Stimulated activated CD4-positive, alpha-beta T cell treated with anti-CD3 and anti-CD28 coated beads, Interleukin-1b, Interleukin-23, amount 100 ng/mL, for 1 hour (primary cell): ENCODE measurements at places on chromosomes 2 and 18.

DNA sequence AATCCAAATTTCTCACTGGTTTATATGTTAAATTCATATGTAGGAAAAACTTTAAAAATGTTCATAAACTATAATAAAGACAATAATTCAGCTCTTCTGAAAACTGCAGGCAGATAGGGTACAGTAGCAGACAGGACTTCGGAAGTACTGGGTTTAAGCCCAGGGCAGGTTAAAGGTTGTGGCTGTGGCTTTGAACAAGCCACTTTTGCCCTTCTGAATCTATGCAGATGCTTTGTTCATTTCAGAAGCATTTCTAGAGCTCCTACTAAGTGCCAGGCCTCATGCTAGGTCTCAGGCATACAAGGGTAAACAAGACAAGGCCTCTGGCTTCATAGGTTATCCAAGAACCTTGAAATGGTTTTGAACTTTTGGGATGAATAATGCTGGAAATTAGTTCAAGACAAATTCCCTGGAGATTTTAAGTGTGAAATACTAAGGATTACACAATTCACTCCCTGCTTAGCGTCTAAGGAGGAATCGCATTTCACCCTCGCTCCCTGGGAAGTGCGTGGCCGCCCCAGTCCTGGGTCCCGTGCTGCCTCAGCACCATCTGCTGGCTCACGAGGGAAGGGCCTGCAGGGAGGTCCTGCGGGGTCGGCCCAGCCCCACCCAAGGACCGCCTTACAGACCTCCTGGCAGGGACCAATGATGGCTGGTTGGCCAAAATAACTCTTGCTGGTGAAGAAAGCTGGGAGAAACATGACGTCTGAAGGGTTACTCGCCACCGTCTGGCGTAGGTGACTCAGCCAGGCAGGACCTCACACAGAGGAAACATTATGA lies 67.7 kb upstream of the L3MBTL4 start:
- DNase-seq, result no peak

GRCh38 chr18:7322817-7323485 lies 92.1 kb downstream of the LRRC30 start:
- DNase-seq, result no peak

DNA sequence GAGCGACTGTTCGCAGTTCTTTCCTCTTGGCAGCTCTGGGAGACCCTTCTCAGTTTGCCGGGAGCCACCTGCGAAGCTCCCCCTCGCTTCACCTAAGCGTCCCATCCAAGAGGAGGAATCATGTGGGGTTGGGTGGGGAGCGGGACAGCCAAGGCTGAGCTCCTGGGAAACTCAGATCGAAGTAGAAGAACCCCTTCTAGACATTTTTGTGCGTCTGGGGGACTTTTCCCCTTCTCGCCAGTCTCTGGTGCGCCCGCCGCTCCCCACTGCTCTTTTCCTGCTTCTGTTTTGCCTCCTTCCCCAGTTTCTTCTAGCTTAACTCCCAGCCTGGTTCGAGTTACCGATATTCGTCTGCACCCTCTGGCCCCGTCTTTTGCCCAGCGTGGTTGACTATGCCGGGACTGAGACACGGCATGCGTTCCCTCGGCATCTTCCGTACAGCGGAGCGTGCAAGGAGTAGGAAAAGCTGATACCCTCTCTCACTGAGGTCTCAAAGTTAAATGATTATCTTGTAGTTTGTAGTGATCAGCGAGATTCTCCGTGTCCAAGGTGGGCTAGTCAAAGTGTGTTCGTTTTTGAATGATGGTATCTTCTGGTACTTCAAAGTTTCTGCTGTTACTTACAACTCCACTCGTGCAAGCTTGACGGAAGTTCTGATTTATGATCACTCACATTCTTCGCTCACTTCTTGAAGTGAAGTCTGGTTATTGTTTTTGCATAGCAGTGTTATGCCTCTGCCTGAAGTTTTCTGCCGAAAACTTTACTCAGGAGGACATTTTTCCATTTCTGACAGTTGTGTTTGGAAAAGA lies 664 bp downstream of the CAMKMT start:
- DNase-seq, result no peak

DNA sequence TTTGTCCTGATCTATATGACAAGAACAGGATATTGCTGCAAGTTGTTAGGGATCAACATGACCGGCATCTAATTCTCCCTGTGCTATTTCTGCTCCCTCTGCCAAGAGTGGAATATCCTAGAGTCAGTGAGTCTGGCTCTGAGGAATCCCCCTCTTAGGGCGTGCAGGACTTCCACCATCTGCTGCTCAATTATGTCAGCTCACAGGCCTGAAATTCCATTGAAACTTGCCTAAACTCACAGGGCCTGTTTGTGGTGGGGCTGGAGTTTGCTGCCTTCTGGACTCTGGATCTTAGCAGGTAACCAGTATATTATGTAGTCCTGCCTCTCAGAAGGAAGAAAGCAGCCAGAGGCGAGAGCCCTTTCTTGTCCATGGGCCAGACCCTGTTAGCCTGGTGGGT lies 323.0 kb downstream of the TSN start:
- DNase-seq, result no peak

DNA sequence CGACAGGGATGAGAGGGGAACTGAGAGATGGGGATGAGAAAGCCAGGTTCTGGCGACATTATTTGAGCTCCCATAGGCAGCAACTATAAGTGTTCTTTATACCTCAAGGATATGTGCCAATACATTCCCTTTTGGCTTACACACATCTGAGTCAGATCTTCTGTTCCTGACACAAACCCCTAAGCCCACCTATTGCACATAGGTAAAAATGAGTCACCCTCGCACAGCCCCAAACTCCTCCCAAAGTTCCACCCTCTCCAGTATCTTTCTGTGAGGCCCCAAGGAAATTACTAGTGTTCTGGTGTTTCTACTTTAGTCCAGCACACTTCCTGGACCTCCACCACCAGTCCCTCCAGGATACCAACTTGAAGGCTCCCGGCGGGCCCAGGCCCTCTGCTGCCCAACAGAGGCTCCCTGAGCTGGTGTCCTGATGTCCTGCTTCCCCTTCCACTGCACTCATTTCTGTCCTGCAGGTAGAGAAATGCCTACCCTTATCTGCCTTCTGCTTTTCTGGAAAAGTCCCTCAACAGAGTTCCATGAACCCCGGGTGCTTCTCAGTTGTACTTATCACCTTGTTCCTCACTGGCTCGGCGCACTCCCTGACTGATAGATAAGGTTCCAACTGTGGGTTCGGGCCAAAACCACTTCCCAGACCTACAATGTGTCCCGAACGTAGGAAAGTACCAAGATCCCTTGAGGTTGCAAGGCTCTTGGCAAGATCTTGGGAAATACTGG lies 125.5 kb downstream of the EN1 start:
- DNase-seq, result no peak

DNA sequence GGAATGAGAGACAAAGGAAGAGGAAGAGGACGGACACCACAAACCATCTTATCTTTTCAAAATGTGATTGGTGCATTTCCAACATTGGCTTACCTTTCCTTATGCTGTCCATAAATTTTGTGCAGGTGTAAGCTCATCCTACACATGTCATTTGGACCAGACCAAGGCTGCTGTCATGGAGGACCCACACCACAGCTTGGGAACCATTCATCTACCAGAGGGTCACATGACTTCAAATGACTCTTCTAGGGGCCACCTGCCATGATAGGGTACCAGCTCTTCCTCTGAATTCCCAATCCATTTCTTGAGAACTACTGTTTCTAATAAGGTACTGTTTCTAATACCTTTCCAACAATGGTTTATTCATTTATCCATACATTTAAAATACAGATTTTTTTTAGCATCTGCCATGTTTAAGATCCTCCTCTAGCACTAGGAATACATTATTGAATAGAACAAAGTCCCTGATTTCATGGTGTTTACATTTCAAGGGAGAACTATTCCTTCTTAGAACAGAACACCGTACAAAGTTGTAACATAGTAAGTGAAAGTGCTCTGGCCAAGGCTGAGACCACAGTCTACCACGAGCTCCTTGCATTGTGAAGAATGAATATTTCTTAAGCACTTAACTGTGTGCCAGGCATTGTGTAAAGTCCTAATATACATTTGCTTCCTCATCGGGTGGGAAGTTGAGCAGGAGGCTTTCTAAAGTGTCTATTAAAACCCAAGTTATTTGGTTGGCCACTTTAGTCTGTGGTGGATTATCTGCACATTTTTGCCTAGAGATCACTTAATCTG lies 246.1 kb upstream of the FN1 start:
- no peak for DNase-seq

GRCh38 chr2:121175326-121175725 lies 109.7 kb downstream of the TFCP2L1 start:
- DNase-seq, result no peak

- DNase-seq, result no peak
These were observed 146.7 kb downstream of the MBP start for GRCh38 chr18:76985951-76986236.

DNA sequence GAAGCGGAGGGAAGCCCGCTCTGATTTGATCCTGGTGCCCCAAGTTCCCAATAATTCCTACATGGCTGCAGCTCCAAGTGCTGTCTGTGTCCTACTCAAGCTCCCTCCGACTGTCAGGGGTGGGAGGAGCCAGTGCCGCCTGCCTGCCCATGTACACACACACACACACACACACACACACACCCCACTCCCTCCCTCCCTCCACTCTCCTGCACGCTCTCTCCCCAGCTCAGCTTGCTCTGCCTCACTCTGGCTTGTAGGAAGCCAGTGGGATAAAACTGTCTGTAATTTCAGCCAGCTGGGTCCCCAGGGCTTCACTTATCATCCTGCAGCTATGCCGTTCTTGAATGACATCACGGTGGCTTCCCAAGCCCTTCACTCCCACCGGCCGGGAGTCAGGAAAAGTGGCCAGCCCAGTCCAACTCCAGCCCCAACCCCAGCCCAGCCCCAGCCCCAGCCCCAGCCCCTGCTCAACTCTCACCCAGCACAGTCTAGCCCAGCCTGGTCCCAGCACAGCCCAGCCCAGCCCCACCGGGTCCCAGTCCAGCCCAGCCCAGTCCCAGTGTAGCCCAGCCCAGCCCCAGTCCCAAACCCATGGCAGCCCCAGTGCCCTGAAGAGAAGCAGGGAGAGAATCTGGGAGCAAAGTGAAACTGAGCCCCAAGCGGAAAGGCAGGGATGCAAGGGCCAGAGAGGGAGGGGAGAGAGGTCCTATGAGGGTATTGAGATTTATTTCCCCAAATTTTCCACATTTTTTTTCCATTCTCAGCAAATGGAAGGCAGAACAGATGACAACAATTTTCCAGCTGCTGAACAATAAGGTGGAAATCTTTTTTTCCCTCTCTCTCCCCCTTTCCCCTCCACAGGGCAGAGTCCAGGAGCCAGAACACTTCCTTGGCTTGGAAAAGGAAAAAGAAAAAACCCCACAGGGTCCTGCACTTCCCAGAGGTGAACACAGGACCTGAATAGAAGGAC lies 144.0 kb downstream of the TNS1 start:
- no peak for DNase-seq
